ENCODE measurements at places on chromosomes 16 and 17.
A peak's percentile ranks its signal among the peaks of the same experiment; 100 is the strongest.

GRCh38 chr16:88069397-88070168 is 118.3 kb downstream of the BANP start:
- no peak for DNase-seq

DNA sequence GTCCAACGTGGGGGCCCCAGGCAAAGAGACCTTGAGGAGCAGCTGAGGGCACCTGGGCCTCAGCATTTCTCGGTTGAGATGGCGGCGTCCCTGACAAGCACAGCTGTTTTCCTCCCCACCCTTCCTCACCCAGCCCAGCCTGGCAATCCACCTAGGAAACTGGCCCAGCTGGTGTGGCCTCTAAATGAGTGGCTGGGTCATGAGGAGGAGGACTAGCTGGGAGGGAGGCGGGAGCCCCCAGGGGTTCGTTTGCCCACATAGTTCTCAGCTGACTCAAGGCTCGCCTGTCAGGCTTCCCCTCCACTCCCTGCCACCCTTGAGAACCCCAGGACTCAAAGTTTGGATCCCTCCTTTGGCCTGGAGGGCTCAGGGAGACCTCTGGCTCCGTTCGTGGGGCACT is 5.9 kb downstream of the RNF222 start:
- no peak for DNase-seq

DNA sequence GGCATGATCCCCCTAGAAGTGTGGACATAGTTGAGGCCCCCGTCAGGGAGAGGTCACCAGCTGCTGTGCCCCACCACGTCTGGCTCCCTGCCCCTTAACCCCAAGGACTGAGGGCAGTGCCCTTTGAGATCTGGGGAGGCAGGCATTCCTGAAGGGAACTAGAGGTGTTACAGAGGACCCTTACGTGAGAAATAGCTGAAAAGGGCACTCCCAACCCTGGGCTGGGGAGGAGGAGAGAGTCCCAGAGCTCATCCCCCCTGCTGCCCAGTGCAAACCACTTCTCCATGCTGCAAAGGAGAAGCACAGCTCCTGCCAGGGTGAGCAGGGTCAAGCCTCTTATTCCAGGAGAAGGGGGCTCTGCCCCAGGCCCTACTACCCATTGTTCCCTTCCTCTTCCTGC is 10.3 kb upstream of the MINK1 start:
- no peak for DNase-seq

- DNase-seq, result peak; percentile 25
These were observed 56.5 kb downstream of the DNAH2 start for GRCh38 chr17:7774055-7774521.

- DNase-seq, result no peak
These were observed 15.4 kb downstream of the DNAAF8 start for GRCh38 chr16:4749700-4750257.
